A549 treated with DMSO at 1 μM for 4 hours (cell line): ENCODE measurements at places on chromosomes 6 and 20. TPM values are rescaled to one million over a fixed set of nuclear protein-coding genes. Genes with fewer than 3 reads are reported as not detected.

Gene PAK5
- 0.02 TPM in 1 of 5 replicates, not detected in the others for total RNA-seq

Gene CUL9
- 5.4 to 10.4 TPM (median 9.7 TPM) in 5 replicates for total RNA-seq

Gene KCTD20
- 19.1 to 25.1 TPM (median 21.7 TPM) in 5 replicates for total RNA-seq

Gene RRAGD
- 3.3 to 4.5 TPM (median 4.4 TPM) in 5 replicates for total RNA-seq

Gene NKX2-2
- not detected in 5 replicates for total RNA-seq

Gene SLC12A5
- total RNA-seq: 11.4 to 17.7 TPM (median 12.1 TPM) in 5 replicates
